NCI-H2029 treated with DMSO at 0.1 percent for 48 hours (cell line): ENCODE measurements at places on chromosomes 13 and 19.

DNA sequence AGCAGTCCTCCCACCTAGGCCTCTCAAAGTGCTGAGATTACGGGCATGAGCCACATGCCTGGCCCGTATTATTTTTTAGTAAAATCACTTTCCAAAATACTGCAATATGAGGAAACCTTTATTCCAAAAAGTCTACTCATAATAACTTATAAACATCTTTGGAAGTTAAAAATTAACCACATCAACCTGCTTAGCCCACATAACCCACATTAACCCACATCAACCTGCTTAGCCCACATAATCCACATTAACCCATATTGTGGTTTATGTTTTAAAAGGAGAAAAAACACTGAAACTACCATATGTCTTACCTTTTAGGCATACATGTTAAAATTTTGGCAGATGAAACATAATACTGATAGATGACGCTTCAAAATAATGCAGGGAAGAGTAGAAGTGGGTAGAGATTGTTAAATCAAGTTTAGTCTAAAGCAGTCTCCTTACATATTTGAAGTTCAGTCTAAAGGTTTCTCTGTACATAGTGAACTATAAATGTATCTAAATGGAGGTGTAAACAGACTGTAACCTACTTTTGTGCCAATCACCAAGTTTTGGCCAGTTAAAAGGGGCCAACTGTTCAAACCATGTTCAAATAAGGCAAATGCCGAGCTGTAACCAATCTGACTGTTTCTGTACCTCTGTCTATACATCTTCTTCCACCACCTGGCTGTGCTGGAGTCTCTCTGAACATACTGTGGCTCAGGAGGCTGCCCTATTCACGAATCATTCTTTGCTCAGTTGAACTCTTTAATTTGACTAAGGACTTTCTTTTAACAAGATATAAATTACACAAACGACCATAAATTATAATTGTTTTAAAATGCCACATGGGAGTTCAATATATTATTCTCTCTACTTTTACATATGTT is 14.5 kb downstream of the KPNA3 start:
- no peak for DNase-seq

DNA sequence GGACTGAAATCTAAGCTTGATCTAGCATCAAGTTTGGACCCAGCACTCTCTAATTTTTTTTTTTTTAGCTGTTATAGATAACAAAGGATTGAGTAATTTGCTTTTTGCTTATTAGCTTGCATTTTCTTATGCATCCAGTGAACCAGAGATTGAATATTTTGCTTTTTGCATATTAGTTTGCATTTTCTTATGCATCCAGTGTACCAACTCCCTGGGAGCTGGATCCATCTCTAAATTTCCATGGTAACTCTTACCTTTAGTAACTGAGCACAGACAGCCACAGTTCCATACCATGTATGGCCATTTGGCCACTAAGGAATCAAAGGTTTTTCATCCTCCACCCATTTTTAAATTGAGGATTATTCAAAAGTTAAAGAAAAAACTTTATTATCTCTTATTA is 8.7 kb upstream of the ZNF548 start:
- DNase-seq: no peak

GRCh38 chr13:102915393-102915930 is 69.6 kb downstream of the ERCC5 start:
- no peak for DNase-seq

DNA sequence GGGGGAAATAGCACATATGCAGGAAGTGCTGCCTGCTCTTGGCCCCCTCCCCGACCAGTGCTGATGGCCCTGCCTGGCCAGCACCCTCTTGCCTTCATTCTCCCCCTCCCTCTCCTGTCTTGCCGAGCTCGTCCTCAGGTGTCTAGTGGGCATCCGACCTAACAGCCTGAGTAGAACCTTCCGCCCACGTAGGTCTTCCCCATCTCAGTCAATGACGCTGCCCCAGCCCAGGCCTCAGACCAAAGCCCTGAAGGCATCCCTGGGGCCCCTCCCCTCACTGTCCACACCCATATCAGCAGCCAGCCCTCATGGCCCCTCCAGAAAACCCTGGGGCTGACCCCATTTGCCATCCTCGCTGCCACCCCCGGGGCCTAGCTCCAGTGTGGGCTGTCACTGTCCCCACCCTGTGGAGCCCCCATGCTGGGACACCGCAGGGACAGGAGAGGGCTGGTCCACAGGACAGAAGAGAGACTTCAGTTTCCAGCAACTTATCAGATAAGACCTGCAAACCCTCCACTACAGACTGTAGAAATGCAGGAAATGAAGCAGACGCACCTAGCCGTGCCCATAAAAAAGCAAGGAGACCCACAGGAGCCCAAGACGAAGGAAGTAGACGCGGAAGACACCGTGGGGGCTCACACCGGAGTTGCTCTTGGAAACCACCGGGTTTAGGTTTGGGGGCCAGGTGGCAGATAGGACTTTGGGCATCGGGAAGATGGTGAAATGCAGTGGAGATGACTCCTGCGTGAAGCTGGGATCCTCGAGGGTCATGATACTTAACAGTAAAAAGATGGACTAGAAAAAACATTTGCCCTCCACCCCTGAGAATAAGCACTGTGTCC is 38.3 kb downstream of the AP1M1 start:
- DNase-seq: no peak

GRCh38 chr19:2680808-2681207 is 21.7 kb downstream of the GNG7 start:
- no peak for DNase-seq

GRCh38 chr13:32170841-32171240 is 139.3 kb downstream of the FRY start:
- DNase-seq: no peak

DNA sequence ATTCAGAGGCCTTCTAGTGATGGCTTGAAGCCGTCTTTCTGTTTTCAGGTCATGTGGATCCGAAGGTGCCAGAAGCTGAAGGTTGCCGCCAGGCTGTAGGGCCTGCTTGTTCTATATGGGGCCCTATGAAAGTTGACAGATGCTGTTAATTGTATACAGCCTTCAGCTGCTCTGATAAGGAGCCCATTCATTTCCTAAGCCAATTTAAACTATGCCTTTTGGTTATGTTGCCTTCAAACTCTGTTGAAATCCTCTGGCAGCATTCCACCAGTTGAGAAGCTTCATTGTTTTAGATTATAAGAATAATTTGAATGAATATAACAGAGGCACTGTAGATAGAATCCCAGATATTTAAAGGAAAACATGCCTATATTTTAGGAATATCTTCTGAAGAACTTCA is 34.4 kb downstream of the RAP2A start:
- DNase-seq: no peak

DNA sequence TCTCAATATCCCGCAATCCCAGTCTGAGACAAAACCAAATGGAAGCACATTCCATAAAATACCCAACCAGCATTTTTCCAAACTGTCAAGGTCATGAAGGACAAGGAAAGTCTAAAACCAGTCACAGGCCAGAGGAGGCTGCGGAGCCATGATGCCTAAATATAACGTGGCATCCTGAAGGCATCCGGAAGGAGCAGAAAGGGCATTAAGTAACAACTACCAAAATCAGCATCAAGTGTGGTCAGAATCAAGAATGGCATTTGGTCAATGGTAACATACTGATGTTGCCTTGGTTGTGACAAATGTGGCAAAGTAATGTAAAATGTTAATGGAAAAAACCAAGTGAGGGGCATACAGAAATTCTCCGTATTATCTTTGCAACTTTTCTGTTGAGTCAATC is 3.5 kb upstream of the ATF5 start:
- no peak for DNase-seq

DNA sequence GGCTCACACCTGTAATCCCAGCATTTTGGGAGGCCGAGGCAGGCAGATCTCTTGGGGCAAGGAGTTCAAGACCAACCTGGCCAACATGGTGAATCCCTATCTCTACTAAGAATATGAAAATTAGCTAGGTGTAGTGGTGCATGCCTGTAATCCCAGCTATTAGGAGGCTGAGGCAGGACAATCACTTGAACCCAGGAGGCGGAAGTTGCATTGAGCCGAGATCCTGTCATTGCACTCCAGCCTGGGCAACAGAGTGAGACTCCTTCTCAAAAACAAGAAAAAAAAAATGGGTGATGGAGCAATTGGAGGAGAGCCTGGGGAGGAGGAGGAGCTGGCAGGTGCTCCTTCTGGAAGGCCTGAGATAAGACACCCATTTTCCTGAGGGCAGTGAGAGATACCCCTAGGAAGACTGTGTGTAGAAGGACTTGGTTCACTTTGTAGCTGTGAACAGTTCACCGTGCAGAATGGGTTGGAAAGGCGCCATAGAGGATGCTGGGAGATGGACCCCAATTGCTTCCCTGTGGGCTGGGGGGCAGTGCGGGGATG is 8.7 kb upstream of the CARM1 start:
- DNase-seq: no peak

- DNase-seq: no peak
Measured at GRCh38 chr19:42794765-42795164, 29.3 kb upstream of the PSG8 start.

DNA sequence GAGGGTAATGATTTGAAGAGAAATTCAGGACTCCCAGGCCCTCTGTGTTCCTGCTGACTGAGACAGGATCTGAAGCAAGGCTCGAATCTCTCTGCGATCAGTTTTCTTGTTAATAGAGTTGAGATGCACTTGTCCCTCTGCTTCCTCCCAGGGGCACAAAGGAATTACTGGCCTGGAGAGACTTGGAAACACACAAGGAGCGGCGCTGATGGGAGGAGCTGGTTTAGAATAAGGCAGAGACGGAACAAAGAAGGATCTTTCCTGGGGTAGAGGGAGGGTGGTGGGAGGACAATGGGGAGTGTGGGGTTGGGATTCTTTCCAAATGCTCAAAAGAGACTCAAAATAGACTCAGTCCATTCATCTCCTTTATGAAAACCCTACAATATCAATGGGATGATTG is 719.1 kb downstream of the UQCRFS1 start:
- no peak for DNase-seq

DNA sequence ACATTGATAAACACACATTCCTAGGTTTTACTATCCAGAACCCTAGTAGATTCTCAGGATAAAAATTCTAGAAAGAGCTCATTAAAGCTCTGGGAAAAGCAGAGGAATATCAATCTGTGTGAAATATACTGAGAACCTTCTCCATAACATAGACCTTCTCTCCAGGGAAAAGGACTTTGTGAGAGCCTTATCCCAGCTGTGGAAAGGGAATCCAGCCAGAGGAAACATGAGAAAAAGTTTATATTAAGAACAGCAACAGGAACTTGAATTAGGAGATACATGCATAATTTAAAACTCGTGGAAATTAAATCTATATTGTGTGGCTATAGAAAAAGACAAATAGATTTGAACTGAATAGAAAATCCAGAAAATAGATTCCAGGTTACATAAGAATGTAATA is 1639.9 kb downstream of the EFNB2 start:
- DNase-seq: no peak

DNA sequence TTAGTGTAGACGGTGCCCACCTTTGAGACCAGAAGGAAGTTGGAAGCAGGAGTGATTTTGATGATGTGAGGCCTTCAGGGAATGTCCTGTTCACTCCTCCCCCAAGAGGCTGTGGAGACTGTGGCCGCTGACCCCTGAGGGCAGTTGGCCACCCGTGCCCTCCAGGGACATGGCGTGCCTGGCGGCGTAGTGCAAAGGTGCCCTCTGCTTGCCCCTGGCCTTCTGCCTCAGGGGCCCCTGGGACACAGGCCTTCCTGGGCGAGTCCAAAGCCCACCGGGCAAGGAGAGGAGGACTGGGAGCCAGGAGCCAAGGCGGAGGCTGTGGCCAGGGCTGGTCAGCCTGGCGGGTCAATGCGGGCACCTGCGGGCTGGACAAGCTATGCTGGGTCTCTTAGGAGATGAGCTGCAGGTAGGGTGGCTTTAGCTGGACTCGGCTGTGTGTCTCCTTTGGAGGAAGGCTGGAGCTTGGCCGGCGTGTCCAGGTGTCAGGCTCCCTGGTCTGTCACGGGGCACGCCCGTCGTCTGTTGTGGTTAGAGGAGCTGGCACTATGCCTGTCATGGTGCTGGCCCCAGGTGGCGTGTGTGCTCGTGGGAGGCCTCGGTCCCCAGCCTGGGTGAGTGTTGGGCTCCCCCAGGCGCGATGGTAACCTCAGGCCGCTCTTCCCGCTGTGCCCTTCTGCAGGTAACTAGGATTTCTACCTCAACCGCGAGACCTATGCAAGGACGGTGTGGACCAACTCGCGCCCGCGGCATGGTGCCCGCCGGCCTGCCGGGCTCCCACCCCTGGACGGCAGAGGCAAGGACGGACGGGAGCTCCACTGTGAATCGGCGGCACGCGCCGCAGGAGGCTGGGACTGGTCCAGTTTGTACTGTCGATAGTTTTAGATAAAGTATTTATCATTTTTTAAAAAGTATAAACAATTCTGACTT is 6.8 kb downstream of the PLEKHJ1 start:
- DNase-seq: no peak

- DNase-seq: no peak
Measured at GRCh38 chr13:101489643-101490405, 37.3 kb downstream of the ITGBL1 start.

- no peak for DNase-seq
Measured at GRCh38 chr19:42343344-42344110, 18.1 kb downstream of the MEGF8 start.

DNA sequence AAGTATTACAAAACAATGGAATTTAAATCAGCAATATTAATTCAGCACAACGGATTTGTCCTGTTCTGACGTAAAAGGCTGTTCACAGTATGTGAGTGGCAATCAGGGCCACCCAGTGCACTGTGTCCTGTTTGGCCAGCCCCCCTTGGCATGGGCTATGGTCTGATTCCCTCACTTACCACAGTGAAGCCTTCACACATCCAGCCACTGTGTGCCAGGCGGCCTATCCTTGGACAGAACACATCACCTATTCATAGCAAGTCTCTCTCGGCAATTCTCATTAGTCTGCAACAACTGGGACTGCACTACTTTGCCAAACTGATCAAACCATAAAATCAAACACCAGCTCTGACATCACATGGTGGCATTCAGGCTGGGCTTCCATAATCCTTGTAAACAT is 221.5 kb upstream of the TSHZ3 start:
- no peak for DNase-seq

- DNase-seq: no peak
Measured at GRCh38 chr13:48902368-48902767, 73.3 kb upstream of the FNDC3A start.

- DNase-seq: no peak
Measured at GRCh38 chr19:279231-279630, 12.0 kb downstream of the PLPP2 start.

- no peak for DNase-seq
Measured at GRCh38 chr19:29858000-29858596, 46.3 kb downstream of the CCNE1 start.

- no peak for DNase-seq
Measured at GRCh38 chr13:106243011-106243565, 292.4 kb downstream of the EFNB2 start.

GRCh38 chr19:33767898-33768413 is 28.7 kb upstream of the KCTD15 start:
- DNase-seq: no peak
